ENCODE measurements at places on chromosomes 12 and 14.

GRCh38 chr14:105155681-105156413, 12.7 kb downstream of the JAG2 start:
- DNase-seq: no peak

- DNase-seq: peak; percentile 51
Observed at GRCh38 chr14:50062438-50063085, 53.8 kb downstream of the VCPKMT start.

DNA sequence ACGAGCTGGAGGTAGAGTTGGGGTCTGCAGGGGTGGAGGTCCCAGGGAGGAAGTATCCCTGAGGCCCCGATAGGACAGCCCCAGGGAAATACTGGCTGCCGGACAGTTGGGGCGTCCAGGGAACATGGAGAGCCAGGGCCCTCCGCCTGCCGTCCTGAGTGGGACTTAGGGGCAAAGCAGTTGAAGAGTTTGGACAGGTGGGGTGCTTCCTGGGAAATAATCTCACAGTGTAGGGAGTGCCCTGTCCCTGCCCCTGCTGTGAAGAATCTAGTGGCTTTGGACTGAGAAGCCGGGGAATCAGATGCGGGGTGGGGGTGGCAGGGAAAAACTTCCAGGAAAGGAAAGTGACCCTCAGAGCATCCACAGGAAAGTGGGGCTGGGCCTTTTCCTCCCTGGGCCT, 9.8 kb upstream of the HHIPL1 start:
- DNase-seq: no peak

DNA sequence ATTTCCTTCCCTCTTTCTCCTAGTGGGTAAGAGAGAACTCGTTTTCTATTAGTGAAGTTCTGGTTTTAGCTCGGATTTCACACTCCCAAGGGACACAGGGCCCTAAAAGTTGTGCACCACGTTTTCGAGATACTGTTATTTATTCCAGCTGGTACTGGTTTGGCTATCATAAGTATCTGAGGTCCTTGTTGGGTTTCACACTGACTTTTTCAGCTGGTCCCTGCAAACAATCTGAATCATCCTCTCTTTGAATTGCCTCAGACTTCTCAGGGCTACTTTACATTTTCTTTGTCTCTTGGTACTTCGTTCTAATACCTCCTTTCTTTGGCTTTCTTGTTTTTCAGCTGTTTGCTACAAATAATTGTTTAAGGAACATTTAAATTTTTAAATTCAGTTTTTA, 75.7 kb downstream of the SCN8A start:
- no peak for DNase-seq

DNA sequence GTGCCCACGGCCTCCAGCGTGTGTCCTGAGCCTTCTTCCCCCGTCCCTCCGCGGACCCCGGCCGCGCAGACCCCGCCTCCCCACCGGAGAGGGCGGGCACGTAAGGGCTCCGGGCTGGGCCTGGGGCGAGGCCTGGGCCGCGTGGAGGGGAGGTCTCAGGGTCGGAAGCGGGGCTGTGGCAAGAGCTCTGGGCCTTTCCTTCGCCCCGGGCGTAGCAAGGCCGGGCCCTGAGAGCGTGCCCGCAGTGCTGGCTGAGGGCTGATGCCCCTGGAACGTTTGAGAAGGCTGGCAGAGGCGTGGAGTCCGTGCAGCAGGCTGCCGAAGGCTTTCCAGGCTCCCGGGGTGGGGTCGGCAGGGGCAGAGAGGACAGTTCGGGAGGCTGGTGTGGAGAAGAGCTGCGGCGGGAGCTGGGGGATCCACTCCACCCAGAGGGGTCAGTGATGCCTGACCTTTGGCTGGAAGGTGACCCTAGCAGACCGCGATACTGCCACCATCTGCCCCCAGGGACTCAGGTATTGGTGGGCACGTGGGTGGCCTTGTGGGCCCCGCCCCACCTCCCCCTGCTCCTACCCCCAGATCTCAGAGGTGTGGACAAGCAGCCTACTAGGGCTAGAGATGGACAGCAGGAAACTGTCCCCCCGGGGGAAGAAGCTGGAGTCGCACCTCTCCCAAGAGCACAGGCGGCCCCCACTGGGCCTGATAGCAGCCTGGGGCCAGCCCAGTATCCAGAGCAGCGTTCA, 558 bp downstream of the TEX22 start:
- DNase-seq: peak; percentile 29

- no peak for DNase-seq
Observed at GRCh38 chr12:31732926-31733548, 4.2 kb upstream of the AMN1 start.
